HS-5 (cell line): ENCODE measurements at places on chromosomes 1 and 21.

DNA sequence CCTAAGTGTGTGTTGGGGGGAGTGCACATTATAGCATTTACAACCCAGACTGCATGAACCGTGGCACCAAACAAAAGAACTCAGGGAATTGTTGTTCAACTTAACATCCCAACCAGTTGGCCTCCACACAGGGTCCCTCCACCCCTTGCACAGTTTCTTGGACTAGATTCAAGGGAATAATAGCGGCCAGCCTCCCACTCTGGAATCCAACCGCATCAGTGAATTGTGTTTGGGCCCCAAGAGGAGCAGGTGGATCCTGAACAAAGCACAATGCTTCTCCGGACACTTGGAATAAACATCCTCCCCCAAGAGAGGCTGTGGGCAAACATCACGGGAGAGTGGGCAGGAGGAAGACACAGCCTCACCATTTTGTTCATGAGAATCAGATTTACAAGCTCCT, 18.2 kb downstream of the CD34 start:
- no peak for DNase-seq

DNA sequence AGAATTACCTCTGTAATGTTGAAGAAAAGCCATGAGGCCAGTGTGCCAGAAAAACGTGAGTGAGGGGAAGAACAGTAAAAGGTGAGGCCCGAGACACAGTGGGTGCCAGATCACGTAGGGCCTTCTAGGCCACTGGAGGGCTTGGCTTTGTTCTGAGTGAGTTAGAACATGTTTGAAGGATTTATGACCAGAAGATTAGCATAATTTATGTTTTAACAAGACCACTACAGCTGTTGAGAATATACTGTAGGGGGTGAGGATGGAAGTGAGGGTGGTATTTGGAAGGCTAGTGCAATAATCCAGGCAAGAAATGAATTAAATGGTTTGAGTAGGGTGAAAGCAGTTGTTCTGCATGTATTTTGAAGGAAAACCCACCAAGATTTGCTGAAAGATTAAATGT, 56.3 kb downstream of the LRRC8C start:
- DNase-seq, result no peak

DNA sequence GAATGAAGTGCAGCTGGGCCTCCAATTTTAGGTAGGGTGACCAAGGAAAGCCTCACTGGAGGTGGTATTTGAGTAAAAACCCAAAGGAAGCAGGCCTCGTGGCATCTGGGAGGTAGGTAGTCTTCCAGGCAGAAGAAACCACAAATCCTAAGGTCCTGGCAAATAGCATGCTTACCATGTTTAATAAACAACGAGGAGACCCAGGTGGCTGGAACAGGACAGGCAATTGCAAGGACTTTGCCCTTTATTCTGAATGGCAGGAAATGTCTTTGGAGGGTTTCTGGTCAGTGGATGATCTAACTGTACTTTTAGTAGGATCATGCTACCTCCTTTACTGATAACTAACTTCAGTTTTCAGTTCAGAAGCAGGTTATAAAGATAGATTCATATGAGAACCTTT, 52.2 kb downstream of the EPB41 start:
- no peak for DNase-seq

- no peak for DNase-seq
Observed at GRCh38 chr21:27026501-27026900, 59.6 kb upstream of the ADAMTS5 start.

DNA sequence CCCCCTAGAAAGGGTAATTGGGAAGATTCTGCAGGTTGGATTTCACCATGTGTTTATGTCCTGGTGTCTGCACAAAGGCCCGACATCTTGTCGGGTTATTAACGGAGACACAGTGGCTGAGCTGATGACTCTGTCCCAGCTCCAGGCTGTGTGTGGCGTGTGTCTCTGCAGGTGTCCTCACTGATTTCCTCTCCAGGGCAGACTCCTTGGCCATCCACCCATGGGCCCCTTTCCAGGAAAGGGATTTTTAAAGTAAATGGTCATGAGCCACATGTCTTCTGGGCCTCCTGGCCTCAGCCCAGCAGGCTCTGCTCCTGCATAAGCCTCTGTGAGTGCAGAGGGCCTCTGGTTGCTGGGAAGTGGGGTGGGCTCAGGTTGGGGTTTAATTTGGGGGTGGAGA, 418.7 kb upstream of the VAMP3 start:
- DNase-seq, result no peak

DNA sequence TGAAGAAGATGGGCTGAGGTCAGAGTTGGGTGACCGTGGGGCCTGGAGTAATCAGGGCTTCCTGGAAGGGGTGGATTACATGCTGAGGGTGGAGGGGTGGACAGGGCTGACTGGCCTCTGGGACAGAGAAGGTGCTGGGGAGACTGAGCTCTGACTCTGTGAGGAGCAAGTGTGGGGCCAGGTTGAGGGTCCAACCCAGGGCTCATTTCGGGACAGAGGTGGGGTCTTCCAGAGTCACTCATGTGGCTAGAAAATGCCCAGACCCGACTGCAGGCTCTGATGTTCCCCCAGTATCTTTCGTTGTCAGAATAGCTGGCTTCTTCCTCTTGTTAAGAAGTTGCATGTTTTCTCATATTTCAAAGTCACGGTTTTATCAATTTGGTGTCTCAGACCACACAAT, 311.8 kb downstream of the PTPRU start:
- DNase-seq, result no peak

DNA sequence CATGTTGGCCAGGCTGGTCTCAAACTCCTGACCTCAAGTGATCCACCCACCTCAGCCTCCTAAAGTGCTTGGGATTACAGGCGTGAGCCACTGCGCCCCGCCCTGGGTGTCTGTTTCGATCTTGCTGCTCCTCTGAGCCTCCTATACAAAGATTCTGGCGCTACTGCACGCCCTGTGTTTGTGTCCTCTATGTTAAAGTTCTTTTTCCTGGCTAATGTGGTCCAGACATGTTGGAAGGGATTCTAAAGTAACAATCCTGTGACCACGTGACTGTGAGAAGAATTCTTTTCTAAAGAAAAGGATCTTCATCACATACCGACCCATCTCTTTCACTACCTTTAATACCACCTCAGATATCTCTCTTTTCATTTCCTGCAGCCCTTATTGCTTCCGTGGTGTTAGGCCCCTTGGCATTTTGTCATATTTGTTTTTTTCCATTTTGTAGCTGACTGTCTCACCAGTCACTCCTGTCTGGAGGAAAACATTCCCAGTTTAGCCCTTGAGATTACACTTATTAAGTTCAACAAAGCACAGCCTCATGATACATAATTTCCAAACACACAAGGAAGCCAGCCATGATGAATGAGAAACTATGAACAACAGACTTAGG, 27.2 kb upstream of the ENO1 start:
- DNase-seq, result no peak

GRCh38 chr21:46159390-46159789, 4.0 kb upstream of the FTCD start:
- DNase-seq, result no peak
